ENCODE measurements at places on chromosomes 7 and 10.

DNA sequence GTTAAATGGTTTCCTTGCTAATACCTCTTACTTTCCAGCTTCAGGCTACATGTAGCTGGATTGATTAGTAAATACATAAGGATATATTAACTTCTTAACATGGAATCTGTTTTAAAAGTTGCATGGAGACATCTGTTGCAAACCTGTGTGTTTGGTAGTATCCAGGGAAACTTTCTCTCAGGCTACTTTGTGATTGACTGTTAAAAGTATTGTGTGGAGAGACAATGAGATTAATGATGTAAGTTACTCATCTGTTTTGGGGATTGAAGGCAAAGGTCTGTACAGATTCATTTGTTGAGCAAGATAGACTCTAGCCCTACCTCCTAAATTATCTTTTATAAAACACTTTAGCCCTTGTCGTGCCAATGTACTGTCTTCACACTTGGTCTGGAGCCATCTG is 6.6 kb downstream of the CREB5 start:
- no peak for DNase-seq

DNA sequence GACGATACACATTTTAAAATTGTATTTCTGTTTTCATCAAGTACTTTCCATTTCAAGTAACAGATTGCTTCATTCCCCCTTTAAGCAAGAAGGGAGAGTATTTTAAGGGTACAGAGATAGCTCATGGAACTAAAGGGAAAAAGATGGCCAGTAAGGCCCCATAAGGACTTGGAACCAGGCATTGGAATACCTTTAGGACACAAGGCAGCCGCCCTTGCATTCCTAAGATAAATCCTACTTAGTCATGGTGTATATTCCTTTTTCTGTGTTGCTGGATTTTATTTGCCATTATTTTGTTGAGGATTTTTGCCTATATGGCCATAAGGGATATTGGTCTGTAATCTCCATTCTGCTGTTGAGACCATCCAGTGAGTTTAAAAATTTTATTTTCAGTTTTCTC is 49.2 kb downstream of the BTRC start:
- no peak for DNase-seq

DNA sequence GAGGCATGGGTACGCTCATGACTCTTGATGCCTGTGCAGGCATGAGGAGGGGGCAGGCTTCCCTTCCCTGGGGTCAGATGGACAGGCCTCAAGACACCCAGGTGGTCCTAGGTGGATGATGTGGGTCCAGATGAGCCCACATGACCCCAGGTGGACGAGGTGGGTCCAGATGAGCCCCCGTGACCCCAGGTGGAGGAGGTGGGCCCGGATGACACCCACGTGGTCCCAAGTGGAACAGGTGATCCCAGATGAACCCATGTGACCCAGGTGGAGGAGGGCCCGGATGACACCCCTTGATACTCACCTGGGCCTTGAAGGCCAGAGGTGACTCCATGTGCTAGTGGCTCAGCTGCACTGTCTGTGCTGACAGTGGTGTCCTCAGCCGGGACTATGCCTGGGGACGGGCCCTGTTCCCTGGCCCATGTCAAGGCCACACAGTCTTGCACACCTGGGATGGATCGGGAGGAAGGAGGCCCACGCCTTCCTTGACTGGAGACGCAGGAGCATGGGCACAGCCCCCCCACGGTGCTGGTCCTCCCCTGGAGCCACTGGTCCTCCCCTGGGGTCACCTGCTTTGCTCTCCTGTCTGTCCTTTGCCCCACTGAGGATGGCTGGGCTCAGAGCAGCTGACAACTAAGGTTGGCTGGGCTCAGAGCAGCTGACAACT is 3.2 kb downstream of the PRAP1 start:
- DNase-seq: no peak

DNA sequence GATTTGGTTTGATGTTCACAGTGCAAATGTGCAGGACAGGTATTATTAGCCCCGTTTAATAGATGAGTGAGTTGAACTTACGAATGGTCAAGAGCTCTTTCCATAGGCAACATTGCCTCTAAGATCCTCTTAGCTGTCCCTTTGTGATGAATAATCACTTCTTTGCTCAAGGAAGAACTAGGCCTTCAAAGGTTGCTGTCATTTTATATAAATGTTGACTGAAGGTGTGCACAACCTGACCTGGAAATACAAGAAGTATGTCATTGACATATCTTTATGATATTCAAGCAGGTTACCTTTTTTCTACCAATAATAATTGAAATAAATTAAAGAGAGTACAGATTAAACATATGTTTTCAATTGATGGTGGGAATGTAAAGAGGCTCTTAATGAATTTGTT is 48.5 kb upstream of the GLCCI1 start:
- no peak for DNase-seq

DNA sequence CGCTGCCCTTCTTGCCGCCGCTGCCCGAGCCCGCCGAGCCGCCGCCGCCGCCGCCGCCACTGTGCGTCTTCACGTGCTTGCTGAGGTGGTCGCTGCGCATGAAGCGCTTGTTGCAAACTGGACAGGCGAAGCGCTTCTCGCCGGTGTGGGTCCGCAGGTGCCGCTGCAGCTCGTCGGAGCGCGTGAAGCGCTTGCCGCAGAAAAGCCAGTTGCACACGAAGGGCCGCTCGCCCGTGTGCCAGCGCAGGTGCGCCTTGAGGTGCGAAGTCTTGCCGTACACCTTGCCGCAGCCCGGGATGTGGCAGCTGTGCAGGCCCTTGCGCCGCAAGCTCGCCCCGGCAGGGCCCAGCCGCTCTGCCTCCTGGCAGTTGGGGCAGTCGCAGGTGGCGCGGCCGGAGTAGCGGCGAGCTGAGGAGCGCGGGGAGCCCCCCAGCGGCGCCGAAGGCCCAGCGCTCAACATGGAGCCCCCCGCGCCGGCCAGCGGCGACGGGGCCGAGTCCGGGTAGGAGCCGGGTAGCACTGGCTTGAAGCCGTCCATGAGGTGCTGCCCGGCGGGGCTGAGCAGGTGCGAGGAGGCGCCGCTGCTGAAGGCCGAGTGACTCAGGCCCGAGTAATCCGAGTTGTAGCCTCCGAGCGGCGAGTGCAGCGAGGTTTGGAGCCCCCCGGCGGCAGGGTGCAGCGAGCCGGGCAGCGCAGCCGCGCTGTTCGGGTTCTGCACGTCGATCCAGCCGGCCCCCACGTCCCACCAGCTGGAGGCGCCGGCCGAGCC is 2.1 kb downstream of the SP8 start:
- DNase-seq: no peak

DNA sequence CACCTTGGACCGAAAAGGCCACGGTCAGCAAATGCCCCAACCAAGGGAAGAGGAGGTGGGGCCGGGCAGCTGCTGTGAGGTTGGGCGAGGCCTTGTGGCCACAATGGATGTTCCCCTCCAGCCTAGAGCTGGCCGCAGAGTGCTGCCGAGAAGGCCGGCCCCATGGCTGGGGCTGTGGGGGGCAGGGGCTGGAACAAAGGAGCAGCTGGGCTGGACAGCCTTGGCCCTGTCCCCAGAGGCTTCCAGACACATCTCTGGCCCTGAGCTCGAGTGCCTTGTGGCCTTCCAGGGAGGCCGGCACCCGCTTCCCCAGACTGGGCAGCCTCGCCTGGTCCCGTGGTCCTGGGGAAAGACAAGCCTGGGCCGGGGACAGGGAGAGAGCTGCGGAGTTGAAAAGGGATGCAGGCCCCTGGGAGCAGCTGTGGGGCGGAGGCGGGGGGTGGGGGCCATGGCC is 88.0 kb downstream of the PDGFA start:
- no peak for DNase-seq

DNA sequence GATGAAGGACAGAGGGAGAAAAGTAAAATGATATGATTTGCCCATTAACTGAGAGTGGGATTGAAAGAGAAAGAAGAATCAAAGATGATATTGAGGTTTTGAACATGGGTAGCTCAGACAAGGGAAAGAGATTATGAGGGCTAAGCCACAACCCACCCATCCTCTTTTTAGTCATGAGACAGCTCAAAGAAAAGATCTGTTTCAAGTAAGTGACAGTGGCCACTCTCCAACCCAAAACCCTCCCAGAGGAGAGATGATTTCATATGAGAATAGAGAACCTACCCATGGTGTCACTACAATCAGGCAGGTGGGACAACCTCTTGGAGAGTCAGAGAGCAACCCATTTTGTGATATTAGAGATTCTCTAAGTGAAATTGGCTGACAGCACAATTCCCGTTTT is 32.2 kb downstream of the PLXNA4 start:
- DNase-seq: no peak

GRCh38 chr10:48273741-48274140 is 755 bp downstream of the FRMPD2 start:
- no peak for DNase-seq

DNA sequence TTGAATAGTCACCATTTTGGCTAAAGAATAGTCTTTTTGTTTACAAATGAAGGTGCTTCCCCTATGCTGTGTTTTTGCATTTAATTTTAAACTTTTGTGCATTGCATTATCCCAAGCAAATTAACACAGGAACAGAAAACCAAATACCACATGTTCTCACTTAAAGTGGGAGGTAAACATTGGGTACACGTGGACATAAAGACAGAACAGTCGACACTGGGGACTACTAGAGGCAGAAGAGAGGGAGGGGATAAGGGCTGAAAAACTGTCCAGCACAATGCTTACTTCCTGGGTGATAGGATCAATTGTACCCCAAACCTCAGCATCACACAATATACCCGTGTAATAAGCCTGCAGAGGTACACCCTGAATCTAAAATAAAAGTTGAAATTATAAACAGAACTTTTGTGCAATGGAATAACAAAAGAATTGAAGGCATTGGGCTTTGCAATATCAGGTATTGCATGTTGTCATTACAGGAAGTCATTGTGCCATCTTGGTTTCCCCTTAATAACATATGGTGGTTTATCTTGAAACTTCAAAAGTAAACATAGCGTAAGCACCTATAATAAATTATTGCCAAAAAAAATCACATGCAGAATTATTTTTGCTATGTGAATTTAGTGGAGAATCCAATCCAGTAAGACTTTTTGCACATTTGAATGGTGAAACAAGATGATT is 16.1 kb downstream of the ADD3 start:
- no peak for DNase-seq

DNA sequence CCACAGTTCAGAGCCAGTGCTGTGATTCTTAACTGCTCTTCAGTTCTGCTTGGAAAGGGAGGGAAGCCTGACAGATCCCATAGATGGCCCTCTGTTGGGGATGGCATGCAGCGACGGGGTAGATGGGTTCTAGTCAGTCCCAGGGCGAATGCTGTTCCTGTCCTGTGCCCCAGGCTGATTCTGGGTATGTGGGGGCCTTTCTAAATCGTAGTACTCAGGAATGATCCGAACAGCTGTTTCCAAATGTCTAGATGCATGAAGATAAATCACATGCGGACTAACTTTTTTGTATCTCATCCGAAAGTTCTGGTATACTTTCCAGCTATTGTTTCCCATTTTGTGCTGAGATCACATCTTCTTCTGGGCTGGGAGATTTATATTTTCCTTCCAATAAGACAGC is 186.0 kb upstream of the MKI67 start:
- no peak for DNase-seq
